AG09309 (cell line): ENCODE measurements at places on chromosomes 6 and 20.

- no peak for DNase-seq
Observed at GRCh38 chr20:46333161-46333991, 25.1 kb upstream of the CDH22 start.

DNA sequence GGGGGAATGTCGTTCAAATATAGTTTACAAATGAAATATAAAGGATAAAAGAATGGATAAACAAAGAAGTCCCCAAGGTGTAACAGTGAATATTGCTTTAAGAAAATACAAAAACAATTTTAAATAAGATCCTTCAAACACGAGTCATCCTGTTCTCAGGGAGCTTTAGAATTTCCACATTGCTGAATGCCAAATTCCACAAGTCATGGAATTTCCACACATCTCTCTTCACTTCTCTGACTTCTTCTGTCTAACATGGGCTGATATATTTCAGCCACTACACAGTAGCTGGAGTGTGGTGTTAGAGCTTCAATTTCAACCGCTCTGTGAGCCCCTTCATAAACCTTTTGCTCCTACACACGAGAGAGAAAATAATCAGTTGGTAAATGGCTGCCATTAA lies 28.0 kb downstream of the IL22RA2 start:
- DNase-seq: no peak

DNA sequence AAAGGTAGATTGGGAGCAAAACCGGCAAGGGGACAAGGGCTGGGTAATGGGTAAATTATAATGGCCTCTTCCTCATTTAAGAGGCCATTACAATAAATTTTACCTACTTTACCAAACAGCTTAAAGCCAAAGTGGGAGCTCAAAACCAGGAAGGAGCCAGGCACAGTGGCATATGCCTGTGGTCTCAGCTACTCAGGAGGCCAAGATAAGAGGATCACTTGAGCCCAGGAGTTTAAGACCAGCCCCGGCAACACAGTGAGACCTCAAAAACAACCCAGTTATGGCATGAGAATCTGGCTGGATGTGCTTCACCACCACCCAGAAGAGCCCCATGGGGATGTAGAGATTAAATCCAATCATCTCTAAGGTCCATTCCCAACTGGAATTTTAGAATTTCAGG lies 52.9 kb upstream of the TAF8 start:
- DNase-seq: no peak

GRCh38 chr20:40683894-40684268 lies 5.2 kb downstream of the MAFB start:
- no peak for DNase-seq

DNA sequence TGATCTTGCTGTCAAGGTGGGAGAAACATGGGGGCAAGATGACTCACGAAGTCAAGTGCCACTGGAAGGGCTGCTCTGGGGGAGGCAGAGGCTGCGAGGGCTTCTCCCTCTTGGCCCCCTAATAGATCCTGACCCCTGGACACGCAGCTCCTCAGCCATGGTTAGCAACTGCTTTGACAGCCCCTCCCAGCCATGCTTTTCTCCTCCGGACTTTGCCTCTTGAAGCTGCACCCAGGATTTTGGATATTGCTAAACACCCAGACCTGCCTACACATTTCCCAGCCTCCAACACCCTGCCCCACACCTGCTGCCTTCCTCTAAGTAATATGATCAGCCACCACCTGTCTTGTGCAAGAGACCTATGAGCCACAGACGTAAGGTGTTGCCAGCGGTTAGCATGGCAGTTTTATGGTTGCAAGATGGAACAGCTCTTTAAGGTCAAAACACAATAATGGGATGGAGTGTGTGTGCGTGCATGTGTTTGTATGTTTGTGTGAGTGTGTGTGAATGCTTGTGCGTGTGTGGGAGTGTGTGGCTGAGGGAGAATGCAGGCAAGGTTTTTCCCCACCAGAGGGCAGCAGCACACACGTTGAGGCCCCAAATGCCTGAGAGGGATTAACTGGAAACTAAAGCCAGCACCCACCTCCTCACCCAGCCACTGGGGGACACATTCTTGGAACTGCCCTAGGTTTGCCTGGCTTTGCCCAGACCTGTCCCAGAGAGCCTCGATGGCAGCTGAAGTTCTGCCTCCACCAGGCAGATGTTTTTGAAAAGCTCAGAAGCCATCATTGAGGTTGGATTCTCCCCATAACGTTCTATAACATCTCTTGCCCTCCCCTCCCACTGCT lies 2.5 kb downstream of the IP6K3 start:
- peak; percentile 29 for DNase-seq

DNA sequence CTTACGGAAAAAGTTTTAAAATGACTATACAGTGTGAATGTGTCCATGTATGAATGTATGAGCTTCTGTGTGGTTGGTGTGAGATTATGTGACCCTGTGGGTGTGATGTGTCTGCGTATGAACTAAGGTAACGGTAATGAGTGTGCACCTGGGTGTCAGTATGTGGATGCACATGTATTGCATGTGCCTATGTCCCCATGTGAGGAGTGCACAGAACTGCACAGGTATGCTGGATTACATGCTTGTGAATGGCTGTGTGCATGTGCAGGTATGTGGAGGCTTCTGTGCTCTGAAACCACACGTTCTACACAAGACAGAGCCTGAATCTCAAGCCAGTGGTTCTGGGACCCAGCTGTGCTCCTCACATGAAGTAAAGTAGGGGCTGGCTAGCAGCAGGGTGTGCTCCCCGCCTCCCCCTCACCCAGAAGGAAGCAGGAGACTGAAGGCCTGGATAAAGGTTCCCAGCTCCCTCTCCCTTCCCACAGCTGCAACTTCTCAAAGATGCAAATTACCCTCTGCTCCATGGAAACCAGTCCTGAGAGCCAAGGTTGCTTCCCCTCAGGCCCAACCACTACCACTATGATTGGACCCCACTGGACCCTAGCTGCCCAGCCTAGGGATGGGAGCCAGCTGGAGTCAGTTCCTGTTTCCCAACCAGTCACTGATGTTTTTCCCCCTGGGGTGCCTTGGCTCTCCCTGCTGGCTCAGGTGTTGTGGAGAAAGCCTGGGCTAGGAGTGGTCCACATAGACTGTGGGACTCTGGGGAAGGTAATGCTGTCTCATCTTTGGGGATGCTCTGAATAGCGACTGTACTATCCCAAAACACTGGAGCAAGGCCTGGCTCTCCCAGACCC lies 24.8 kb upstream of the SPDEF start:
- no peak for DNase-seq

GRCh38 chr6:25944688-25945574 lies 14.4 kb upstream of the SLC17A2 start:
- no peak for DNase-seq

GRCh38 chr6:167331565-167331964 lies 6.7 kb downstream of the TTLL2 start:
- DNase-seq: no peak

DNA sequence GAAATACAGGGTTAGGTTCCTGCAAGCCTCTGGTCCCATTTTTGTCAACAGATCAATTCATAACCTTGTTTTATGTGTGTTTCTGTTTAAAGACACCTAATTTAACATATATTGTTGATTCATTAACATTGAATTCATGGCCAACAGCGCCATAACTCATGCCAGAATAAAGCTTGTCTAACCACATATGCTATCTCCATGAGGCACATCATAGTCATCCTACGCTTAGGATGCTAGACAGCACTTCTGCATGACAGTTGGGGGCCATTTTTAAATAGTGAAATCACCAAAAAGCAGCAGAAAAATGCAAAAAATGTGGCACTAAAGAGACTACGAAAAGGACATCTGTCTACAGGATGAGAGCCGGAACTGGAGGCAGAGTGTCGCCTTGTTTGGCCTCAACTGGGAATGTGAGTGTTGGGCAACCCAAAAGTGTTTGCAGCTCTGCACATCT lies 37.9 kb downstream of the TRAM2 start:
- DNase-seq: no peak

GRCh38 chr6:131038597-131039344 lies 24.3 kb downstream of the EPB41L2 start:
- no peak for DNase-seq

DNA sequence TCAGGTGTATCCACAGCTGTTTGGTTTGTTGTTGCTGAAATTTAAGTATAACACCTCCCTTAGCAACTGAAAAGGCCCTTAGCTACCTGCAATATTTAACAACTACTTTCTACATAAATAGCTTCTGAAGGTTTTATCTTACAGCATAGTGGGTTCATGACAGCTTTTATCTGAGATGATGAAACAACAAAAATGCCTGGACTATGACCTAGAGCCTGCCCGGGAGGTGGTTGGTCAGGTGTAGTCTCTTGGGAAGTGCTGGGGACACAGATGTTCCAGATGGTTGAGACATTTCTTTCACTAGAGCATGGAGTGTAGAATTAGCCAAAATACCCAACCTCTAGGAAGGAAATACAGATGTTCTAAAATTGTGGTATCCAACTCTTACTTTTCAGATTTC lies 705.4 kb downstream of the MAFB start:
- DNase-seq: no peak

GRCh38 chr6:18897350-18897749 lies 510.2 kb downstream of the RNF144B start:
- DNase-seq: no peak

GRCh38 chr20:13296070-13296469 lies 75.0 kb downstream of the ISM1 start:
- no peak for DNase-seq

- DNase-seq: no peak
Observed at GRCh38 chr6:36548401-36548743, 1.1 kb upstream of the STK38 start.

DNA sequence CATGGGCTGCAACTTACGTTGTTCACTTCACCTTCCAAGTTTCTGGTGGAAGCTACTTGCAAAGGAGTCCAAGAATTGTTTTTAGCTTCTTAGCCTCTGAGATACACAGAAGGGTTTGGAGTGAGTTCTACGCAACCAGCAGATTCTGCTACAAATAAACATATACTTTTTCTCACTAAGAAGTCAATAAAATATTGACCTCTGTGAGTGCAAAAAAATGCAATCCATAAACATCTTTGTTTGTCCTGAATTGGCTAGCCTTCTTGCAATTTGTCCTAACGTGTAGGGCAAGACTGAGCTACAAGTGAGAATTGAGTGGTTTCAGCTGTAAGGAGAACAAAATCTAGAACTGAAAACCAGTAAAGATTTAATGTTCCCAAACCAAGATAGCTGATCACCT lies 26.2 kb upstream of the E2F3 start:
- DNase-seq: no peak

DNA sequence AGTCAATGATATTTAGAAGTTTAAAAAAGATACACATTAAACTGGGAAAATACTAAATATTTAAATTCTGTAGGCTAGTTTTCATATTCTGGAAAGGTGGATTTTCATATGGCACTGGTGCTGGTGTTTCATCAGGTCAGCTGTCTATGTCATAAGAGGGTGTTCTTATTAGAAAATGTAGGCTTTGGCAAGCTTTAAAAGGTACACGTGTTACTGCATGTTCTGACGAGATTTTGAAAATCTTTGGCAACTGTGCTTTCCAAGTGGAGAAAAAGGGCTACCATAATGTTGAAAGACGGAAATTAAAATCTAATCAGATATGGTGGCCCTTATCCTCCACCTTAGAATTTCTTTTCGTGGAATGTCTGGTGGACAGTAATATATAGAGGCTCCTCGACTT lies 30.0 kb downstream of the SLC22A3 start:
- no peak for DNase-seq

DNA sequence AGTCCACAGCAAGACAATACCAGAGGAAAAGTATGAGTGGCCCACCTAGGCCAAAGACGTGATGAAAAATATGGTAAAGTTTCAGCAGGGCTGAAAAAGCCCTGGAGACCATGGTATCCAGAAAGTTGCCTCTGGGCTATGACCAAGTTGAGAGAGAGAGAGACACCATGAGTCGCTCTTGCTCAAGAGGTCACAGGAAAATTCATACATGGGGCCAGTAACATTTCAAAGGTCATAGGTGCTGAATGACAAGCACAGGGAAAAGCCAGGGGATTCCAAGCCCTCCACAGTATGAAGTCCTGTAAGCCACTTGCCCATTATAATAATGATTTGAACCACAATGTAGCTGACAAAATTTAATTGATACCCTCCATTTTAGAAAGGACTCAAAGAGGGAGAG lies 657.7 kb upstream of the CITED2 start:
- no peak for DNase-seq

- DNase-seq: no peak
Observed at GRCh38 chr6:107767637-107768036, 56.5 kb downstream of the SCML4 start.

- no peak for DNase-seq
Observed at GRCh38 chr6:93568169-93568568, 148.8 kb upstream of the EPHA7 start.

GRCh38 chr20:818001-818664 lies 15.4 kb upstream of the FAM110A start:
- no peak for DNase-seq

DNA sequence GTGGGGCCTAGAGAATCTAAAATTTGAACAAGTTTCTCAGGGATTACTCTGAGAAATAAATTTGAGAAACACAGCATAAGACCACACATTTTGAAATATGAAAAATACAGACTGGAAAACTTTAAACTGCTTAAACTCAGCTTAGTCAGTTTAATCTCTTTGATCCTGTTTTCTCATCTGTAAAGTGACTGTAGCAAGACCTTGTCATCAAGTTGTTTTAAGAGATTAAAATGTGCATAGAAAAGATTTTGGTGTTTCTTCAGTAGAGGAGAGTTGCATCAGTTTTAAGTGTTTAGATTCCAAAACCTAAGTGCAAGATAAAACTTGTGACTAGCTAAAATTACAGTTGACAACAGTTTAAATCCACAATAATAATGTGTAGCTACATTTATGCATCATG lies 8.1 kb upstream of the BCKDHB start:
- no peak for DNase-seq

GRCh38 chr6:46772016-46772415 lies 21.2 kb upstream of the MEP1A start:
- no peak for DNase-seq

- no peak for DNase-seq
Observed at GRCh38 chr20:52434041-52434425, 242.5 kb upstream of the ZFP64 start.

DNA sequence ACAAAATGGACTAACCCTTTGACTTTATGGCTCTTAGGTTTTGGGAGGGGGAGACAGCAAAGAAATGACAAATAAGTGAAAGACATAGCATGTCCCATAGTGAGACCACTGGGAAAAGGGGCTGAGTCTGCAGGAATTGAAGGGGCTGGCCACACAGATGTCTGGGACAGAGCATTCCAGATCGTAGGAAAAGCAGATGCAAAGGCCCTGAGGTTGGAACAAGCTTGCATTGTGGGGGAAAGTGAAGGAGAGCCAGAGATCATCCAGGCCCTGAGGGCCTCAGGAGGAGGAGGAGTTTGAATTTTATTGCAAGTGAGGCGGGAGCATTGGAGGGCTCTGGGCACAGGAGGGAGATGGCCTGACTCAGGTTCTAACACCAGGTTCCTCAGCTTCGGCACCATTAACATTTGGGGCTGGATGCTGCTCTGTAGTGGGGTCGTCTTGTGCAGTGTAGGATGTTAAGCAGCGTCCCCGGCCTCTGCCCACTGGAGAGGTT lies 97.5 kb downstream of the CEBPB start:
- DNase-seq: no peak
